ENCODE measurements at places on chromosomes 2 and 18.

- H3K4me3 ChIP-seq, result no peak overlapping the region
- no peak for DNase-seq
- no peaks in the 10 kb centered on the region for H3K4me1 ChIP-seq
- no peak overlapping the region for H3K27ac ChIP-seq
- H3K27me3 ChIP-seq, result peaks cover 27% of the 10 kb centered on the region
Observed at GRCh38 chr2:226726546-226726945, 73.1 kb downstream of the IRS1 start.

DNA sequence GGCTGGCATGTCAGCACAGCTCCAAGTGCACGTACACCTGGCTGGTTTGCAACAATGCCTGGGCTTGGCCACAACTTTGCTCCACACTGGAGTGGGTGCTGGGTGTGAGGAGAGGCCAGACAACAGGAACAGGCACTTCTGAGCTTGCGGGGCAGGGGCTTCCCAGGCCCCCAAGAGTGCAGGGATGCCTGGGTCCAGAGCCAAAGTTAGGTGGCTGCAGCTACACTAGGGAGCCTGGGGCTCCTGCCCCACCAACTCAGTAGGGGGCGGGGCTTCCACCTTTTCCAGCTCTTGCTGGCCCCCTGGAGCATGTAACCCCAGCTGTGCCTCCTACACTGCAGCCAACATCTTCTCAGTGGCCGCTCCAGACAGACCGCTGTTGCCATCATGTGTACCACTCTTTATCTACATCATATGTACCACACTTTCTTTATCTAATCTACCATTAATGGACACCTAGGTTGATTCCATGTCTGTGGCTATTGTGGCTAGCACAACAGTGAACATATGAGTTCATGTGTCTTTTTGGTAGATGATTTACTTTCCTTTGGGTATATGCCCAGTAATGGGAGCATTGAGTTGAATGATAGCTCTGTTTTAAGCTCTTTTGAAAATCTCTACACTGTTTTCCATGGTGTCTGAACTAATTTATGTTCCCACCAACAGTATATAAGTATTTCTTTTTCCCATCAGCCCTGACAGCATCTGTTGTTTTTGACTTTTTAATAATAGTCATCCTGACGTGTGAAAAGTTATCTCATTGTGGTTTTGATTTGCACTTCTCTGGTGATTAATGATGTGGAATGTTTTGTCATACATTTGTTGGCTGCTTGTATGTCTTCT lies 87.9 kb downstream of the ZNF804A start:
- no peaks in the 10 kb centered on the region for H3K27me3 ChIP-seq
- H3K4me3 ChIP-seq, result no peak overlapping the region
- no peak overlapping the region for H3K27ac ChIP-seq
- H3K4me1 ChIP-seq, result no peaks in the 10 kb centered on the region
- H3K36me3 ChIP-seq, result no peaks in the 10 kb centered on the region

DNA sequence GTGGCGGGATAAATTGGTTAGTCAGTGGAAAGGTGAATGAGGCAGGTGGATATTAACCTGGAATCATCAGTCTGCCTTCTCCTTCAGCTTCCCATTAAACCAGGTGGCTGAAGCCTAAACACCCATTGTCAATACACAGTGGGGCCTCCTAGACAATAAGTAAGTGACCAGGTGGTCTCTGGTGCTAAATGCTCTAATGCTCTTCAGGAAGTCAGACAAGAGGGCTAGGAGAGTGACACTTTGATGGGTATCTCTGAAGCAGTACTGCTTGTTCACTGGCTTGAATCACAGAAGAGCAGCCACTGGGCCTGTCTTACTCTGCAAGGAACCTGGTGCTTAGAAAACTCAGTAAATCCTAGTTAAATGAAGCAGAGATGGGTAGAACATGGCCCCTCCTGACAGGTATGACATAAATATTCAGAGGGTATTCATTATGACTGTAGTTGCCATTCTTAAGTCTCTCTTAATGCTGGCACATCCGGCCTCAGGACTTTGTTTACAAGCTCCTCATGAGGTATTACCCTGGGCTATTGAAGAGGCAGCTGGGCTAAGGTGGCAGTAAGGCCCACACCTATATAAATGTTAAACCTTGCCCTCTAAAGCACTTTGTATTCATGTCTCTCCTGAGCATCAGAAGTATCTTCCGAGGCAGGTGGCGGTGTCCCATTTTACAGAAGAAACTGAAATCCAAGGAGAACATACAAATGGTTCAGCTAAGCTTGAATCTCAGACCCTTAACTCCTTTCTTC lies 104.9 kb downstream of the NCK2 start:
- H3K27ac ChIP-seq, result peak overlapping the region; percentile 79
- H3K4me1 ChIP-seq, result peaks cover 71% of the 10 kb centered on the region
- no peak for DNase-seq
- no peak overlapping the region for H3K4me3 ChIP-seq
- no peaks in the 10 kb centered on the region for H3K27me3 ChIP-seq

GRCh38 chr2:187924293-187924692 lies 367.4 kb upstream of the GULP1 start:
- no peak overlapping the region for H3K27ac ChIP-seq
- DNase-seq, result no peak
- H3K36me3 ChIP-seq, result no peaks in the 10 kb centered on the region
- no peaks in the 10 kb centered on the region for H3K4me1 ChIP-seq

GRCh38 chr2:177872286-177872685 lies 200.3 kb downstream of the PDE11A start:
- no peak overlapping the region for H3K27ac ChIP-seq
- no peaks in the 10 kb centered on the region for H3K4me1 ChIP-seq
- H3K27me3 ChIP-seq, result peaks cover 23% of the 10 kb centered on the region
- no peak for DNase-seq
- H3K4me3 ChIP-seq, result no peak overlapping the region

- no peaks in the 10 kb centered on the region for H3K27me3 ChIP-seq
- H3K36me3 ChIP-seq, result no peaks in the 10 kb centered on the region
- H3K4me3 ChIP-seq, result no peak overlapping the region
- DNase-seq, result no peak
- peak overlapping the region; percentile 49 for H3K27ac ChIP-seq
- H3K4me1 ChIP-seq, result peaks cover 40% of the 10 kb centered on the region
Observed at GRCh38 chr2:174664084-174664759, 66.6 kb upstream of the WIPF1 start.

All from effector memory CD8-positive, alpha-beta T cell (primary cell).